Activated naive CD4-positive, alpha-beta T cell treated with anti-CD3 and anti-CD28 coated beads, Interleukin-2, amount 10 ng/mL, durations not matched to agents 5 hours and 36 hours (primary cell): ENCODE measurements at places on chromosomes 13 and 19. TPM values are rescaled to one million over a fixed set of nuclear protein-coding genes. Genes with fewer than 3 reads are reported as not detected.

FSD1 gene
- 9.6 TPM for total RNA-seq

CRLF1 gene
- not detected for total RNA-seq

ZNF234 gene
- 12.7 TPM for total RNA-seq

SYNE4 gene
- 1.6 TPM for total RNA-seq

BRME1 gene
- total RNA-seq, result 5.1 TPM

ZNF726 gene
- total RNA-seq, result 11.1 TPM

RFPL4A gene
- not detected for total RNA-seq

PRTN3 gene
- not detected for total RNA-seq

PEX11G gene
- total RNA-seq, result 0.58 TPM

METTL21C gene
- not detected for total RNA-seq

ADGRE1 gene
- total RNA-seq, result 1.9 TPM

CCDC70 gene
- not detected for total RNA-seq
